ENCODE measurements at places on chromosomes 2 and 18.

DNA sequence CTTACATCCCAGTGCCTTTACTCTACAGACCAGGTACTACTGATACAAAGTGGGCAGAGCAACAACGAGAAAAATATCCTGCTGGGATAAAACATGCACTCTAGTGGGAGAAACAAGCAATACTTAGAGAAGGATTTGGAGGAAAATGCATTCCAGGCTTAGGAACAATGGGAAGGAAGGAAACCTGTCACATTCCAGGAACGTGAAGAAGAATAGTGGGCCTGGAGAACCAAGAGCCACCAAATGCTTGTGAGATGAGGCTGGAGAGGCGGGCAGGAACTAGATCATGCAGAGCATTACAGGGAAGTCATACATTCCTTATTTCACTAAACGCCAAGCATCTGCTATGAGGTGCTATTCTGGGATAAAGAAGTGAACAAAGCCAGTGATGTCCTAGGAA lies 342.3 kb downstream of the DCC start:
- DNase-seq, result no peak

DNA sequence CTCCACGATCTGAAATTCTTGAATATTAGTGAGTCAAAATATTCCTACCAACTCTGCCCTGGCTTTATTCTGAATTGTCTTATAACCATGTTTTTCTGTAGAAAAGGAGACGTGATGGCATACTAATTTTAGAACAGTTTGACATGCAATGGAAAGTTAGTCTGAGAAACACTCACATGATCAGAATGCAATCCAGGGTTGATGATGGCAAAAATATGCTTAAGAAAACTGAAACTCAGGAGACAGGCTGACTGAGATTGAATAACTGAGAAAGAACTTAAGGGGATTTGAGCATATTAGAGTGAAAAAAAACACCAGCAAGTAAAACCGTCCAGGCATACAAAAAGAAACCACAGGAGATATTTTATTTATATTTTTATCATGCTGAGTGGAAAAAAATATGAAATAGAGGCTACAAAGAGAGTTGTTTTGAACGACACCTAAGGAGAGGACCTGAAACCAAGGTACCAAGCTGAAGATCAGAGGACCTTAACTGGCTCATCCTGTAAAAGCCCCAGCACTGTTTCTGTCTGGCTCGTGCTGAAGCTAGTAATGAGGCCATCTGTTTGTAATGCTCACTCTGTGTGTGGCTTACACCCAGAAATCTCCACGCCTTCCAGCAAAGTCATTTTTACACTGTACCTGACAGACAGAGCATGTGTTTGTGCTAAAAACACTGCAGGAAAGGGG lies 437.2 kb upstream of the PKDCC start:
- DNase-seq, result no peak

DNA sequence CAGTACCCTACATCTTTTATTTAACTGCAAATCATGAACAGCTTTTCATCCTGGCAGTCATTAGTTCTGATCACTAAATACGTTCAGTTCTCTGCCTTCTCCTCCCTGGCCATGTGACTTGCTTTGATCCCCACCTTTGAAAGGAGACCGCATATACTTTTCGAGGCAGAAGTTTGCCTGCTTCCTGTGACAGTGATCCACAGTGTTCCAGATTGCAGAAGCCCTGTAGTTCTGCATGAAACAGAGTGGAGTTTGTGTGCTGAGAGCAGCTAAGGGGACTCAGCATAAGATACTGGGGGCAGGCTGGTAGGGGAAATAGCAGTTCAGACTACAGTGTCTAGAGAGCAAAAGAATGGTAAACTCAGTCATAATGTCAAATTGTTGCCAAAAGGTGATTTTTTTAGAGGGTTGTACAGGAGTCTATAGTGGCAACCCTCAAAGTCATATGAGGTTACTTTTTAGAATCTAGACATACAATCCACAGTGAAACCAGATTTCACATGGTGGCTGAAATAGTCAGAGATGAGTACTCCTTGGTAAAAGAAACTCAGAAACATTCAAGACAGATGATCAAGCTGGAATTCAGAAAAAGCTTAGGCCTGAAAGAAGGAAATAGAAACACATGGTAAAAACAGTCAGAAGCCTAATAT lies 1800.4 kb upstream of the CELF4 start:
- no peak for DNase-seq

GRCh38 chr2:114108824-114109416 lies 219.0 kb downstream of the ACTR3 start:
- DNase-seq, result no peak

- no peak for DNase-seq
These were observed 148.7 kb downstream of the TPO start for GRCh38 chr2:1561811-1562421.

- no peak for DNase-seq
These were observed 261.1 kb upstream of the TRIB2 start for GRCh38 chr2:12455661-12456060.

DNA sequence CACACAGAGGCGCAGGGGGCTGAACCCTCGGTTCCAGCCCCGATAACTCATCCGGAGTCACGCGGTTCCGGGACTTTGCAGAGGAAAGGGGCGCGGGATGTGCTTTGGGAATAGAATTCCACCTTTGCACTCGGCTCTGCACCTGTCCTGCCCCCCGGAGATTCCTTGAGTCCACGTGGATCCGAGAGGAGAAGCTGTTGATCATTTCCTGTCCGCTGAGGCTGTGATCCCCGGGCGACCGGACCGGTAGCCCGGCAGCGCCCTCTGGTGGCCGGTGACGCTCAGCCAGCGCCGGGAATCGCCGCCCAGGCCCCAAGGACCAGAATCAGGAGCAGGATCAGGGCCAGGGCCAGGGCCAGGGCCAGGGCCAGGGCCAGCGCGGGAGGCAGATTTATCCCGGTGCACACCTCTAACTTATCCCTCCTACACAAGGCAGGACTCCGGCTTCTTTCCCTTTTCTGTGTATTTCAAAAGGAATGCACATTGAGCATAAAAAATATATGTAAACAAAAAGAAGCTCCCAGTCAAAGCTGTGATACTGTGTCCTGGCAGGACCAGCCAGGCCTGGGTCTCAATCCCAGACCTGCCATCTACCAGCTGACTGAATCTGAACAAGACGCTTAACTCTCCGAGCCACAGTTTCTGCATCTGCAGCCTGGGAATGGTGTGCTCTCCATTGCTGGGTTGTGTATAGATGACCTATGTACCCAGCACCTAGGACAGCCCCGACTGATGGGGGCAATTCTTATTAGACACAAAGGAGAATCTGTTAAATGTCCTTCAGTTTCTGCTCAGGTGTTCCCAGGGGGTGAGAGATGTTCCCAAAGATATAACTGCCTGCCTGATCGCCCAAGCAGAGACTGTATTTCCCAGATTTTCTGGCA lies 8.5 kb upstream of the SPATA3 start:
- peak; percentile 91 for DNase-seq

DNA sequence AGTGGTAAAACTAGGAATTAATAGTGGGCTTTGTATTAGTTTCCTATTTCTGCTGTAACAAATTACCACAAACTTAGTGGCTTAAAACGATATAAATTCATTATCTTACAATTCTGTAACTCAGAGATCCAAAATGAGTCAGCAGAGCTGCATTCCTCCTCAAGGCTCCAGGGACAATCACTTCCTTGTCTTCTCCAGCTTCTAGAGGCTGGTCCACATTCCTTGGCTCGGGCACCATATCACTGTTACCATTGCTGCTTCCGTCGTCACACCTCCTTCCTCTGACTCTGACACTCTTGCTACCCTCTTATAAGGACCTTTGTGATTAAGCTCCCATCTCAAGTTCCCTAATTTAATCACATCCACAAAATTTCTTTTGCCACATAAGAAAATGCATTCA lies 567.8 kb upstream of the KLHL29 start:
- DNase-seq, result no peak

DNA sequence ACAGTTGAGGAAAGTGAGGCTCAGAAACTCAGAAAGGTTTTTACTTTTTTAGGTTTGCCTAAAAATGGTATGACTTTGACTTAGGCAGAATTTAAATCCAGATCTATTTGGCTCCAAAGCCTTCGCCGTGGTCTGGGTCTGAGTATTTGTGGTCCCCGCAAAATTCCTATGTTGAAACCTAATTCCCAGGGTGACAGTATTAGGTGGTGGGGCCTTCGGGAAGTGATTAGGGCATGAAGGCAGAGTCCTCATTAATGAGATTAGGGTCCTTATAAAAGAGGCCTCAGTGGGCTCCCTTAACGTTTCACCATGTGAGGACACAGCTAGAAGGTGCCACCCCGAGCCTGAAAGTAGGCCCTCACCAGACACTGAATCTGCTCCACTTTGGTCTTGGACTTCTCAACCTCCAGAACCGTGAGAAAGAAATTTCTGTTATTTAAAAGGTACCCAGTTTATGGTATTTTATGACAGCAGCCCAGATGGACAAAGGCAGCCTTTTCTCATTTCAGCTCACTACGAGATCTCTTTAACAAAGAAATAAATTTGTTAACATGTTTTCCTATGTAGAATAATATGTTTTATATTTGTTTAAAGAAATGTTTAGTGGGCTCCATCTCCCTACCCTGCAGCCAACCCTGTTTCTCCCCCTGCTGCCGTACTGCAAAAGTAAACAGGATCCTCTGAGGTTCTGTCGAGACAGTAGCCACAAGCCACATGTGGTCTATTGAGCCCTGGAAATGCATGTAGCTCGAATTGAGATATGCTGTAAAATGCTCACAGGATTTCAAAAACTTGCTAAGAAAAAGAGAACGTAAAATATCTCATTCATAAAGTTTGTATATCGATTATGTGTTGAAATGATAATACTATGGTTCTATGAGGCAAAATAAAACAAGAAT lies 80.6 kb downstream of the MOGAT1 start:
- DNase-seq, result no peak

DNA sequence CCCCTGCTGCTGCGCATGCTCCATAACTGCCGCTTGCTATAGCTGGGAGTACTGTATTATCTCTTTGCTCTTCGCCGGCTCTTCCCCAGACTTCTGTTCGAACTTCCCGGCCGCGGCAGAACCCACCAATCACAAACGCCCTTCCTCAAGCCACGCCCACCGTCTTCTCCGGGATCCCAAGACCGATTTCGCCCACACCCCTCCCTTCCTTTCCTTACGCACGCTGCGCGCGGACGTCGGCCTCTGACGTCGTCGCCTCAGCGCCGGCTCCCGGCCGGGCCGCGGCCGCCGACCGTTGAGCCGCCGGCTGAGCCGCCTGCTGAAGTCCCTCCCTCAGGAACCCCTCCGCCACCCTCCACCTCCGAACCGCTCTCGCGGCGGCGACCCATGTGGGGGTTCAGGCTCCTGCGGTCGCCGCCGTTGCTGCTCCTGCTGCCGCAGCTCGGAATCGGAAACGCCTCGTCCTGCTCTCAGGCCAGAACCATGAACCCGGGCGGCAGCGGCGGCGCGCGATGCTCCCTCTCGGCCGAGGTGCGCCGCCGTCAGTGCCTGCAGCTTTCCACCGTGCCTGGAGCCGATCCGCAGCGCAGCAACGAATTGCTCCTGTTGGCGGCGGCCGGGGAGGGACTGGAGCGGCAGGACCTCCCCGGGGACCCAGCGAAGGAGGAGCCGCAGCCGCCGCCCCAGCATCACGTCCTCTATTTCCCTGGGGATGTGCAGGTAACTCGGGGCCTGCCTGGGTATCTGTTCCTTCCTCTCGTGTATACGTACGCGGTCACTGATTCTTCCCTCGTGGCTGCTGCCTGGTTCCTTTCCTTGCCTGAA lies at the start of gene C2orf69:
C2orf69 (plus strand) TSS at position 242 of the 825 bp plus-strand sequence; CDS start at position 388, 146 bp downstream.
- DNase-seq, result peak; percentile 98

GRCh38 chr2:74204436-74204835 lies 6.0 kb downstream of the MTHFD2 start:
- DNase-seq, result no peak

GRCh38 chr2:16168506-16169264 lies 228.3 kb downstream of the MYCN start:
- DNase-seq, result no peak

DNA sequence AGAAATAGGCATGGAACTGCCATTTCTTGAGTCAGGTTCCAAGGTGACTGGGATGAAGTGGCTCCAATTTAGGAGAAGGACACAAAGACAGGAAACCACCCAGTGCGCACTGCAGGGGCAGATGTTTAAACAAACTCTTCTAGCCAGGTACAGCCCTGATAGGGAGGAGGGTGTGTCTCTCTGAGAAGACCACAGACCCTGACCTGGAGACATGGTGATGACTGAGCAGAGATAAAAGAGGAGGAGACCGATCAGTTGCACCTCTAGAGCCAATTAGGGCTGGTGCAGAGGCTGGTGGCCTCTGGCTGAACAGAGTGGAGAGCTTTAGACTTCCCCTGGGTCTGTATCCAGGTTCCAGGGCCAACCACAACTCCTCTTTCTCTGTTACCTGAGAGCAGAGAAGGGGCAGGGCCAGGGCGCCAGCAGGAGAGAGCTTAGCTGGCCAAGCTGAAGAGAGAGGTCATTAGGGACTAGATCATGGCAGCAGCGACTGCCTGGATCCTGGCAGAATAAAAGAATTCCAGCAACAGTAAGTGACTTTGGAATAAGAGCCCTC lies 5.4 kb upstream of the SPOPL start:
- DNase-seq, result no peak

DNA sequence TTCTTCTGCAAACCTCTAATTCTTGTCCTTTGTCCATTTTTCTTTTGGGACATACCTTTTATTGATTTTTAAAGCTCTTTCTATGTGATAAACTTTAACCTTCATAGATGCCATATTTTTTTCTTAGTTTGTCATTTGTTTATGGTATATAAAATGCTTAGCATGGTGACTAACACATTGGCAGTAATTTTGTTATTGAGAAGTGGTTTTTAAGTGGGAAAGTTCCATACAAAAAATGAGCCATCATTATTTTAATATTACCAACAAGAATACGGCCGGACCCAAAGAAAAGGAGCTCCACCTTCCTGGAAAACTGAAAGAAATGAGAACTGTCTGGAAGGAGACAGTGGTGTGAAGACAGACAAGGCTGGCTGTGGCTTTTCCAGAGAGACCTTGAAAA lies 270.1 kb upstream of the SIX2 start:
- no peak for DNase-seq

GRCh38 chr2:108981846-108982245 lies 7.2 kb downstream of the EDAR start:
- no peak for DNase-seq

GRCh38 chr18:74525741-74526140 lies 8.6 kb upstream of the CNDP1 start:
- DNase-seq, result no peak

DNA sequence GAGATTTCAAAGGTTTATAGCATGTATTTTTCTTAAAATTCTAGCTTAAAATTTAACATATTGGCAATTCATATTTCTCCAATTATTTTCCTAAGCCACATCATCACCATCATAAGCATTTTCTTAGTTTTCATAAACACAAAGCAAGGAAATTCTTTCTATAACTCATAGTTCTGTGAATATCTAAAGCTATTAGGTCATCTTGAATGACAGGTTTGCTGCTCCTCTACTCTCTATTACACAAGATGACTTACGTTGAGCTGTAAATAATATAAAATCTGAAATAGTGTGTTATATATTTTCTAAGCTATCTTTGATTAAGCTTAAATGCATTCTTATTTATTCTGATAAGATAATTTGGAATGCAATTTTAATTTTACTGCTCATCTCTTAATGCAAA lies 984.6 kb upstream of the CNTNAP5 start:
- DNase-seq, result no peak

- DNase-seq, result no peak
These were observed 30.7 kb upstream of the MLPH start for GRCh38 chr2:237456200-237456843.

GRCh38 chr2:219430633-219431615 lies 3.7 kb upstream of the SPEG start:
- no peak for DNase-seq

All from sciatic nerve (tissue), 2 donors.